ENCODE measurements at places on chromosomes 2 and 18.

GRCh38 chr2:207183506-207183905, 17.8 kb upstream of the KLF7 start:
- no peak for ATAC-seq

DNA sequence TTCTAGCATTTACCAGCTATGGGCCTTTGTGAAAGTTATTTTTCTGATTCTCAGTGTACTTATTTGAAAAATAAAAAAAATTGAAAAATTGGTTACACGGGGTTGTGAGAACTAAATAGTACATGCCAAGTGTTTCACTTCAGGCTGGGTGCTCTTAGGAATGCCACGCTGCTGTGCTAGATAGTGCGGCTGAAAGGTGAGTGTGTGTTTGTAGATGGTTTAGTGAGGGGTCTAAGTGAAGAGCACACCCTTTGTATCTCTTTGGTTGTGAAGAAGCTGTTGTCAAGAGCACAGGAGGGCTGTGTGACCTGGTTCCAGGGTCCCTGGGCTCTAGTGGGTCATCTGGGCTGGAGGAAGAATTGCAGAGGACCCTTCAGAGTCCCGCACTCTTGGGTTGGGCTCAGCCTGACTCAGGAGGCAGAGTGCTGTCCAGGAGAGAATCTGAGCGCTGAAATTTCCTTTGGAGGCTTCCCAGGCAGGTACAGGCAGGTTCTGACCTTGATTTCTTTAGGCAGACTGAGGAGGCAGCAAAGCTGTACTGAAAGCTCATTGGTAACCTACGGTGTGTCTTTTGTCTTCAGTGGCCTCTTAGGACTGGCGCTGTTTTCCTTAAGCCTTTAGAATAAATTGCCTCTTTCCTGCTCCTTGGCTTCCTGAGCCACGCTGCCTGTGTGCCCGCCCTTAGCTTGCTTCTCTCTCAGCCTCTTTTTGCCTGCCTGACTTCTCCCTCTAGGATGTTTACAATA, 44.4 kb downstream of the MAP4K4 start:
- peak; percentile 31 for ATAC-seq

GRCh38 chr2:119549241-119549640, 5.0 kb downstream of the CFAP221 start:
- peak; percentile 76 for ATAC-seq

GRCh38 chr18:43160509-43160908, 45.0 kb upstream of the RIT2 start:
- no peak for ATAC-seq

GRCh38 chr2:118251427-118251826, 163.2 kb downstream of the INSIG2 start:
- no peak for ATAC-seq

- peak; percentile 71 for ATAC-seq
Observed at GRCh38 chr2:240916571-240917008, 10.5 kb downstream of the CROCC2 start.

DNA sequence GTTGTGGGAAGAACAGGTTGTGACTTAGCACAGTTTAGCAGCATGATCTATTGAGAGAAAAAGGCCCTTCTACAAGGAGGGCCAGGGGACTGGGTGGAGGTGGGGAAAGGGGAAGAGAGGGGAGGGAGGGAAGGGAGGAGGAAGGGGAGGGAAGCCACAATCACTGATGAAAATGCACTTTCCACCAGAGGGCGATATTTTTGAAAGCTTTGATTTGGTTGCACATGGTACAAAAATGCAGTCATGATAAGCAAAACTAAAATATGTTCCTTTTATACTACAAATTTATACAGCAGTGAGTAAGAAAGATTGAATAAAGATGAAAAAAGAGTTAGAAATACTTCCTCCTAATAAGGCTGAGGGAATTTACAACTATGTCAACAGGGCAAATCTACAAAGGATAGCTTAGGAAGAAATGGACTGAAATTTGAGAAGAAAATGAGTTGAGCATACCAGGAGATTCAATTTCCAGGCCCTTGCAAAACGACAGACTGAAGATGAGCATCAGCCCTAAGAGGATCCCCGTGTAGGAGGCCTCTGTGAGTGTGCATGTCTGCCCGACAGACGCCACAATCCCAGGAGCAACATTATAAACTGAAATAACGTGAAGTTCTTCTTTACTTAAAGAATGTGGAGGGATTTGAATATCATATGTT, 17.2 kb downstream of the SH3YL1 start:
- peak; percentile 85 for ATAC-seq

DNA sequence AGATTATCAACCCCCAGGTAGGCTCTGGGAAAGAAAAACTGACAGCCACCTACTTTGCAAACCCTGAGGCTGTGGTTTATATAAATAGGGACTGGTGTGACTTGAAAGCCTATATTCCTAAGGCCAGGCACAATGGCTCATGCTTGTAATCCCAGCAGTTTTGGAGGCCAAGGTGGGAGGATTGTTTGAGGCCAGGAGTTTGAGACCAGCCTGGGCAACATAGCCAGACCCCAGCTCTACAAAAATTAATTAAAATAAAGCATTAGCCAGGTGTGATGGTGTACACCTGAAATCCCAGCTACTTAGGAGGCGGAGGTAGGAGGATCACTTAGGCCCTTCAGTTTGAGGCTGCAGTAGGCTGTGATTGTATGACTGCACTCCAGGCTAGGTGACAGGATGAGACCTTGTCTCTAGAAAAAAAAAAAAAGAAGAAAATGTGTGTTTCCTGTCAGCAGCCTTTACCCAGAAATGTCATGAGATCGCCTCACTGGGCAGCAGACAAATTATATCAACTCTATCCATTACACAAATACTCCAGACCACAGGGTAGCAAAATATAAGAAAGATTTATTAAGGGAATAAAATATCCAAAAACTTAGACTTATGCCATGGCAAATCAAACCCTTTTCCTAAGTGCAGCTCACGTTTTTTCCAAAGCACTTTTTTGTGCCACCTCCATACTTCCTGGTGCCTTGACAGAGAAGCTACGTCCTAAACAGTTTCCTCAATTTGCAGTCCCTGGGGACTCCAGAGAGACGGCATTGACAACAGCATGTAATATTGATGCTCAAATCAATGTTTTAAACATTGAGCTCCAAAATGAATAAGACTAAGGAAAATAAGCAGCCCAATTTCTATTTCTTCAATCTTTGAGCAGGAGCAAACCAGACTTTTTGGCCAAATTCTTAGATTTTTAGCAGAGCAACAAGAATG, 190.8 kb upstream of the NDUFV2 start:
- ATAC-seq = no peak

DNA sequence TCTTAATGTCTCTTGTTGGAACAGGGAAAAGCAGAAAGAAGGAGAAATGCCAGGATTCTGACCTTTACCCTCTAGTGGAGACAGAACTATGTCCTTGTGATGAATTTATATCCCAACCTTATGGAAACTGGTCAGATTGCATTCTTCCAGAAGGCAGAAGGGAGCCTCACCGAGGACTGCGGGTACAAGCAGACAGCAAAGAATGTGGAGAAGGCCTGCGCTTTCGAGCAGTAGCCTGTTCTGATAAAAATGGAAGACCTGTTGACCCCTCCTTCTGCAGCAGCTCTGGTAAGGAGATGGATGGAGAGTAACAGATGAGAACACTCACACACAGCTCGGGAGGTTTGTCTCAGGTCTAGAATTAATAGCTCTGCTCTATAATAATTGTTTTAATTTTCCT, 552.7 kb upstream of the HNMT start:
- ATAC-seq = no peak

- ATAC-seq = peak; percentile 74
Observed at GRCh38 chr2:225889452-225889851, 489.9 kb downstream of the NYAP2 start.

- no peak for ATAC-seq
Observed at GRCh38 chr2:55530539-55531081, 11.1 kb downstream of the CFAP36 start.

DNA sequence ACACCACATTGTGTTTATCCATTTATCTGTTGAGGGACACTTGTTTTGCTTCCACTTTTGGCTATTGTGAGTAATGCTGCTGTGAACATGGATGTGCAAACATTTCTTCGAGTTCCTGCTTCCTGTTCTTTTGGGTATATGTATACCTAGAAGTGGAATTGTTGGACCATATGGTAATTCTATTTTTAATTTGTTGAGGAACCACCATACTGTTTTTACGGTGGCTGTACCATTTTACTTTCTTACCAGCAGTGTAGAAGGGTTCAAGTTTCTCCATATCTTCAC, 23.1 kb downstream of the ANXA4 start:
- ATAC-seq = no peak

GRCh38 chr2:216348756-216349308, 23.5 kb downstream of the MARCHF4 start:
- peak; percentile 24 for ATAC-seq

DNA sequence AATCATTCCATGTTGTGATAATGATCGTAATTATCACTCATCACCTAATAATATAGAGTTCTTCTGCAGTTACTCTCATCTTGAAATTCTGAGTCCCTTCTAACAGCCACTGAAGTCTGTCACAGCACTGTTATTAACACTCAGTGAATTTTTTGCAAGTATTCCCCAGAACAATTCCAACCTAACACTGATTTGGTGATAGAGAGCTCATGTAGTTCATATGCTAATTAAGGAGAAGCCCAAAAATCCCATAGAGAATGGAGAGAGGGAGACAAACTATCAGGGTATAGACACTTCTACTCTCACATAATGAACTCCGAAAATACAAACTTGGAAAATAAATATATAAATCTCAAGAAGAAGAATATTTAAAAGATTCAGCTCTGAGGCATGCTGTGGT, 1253.4 kb upstream of the NXPH2 start:
- ATAC-seq = no peak

DNA sequence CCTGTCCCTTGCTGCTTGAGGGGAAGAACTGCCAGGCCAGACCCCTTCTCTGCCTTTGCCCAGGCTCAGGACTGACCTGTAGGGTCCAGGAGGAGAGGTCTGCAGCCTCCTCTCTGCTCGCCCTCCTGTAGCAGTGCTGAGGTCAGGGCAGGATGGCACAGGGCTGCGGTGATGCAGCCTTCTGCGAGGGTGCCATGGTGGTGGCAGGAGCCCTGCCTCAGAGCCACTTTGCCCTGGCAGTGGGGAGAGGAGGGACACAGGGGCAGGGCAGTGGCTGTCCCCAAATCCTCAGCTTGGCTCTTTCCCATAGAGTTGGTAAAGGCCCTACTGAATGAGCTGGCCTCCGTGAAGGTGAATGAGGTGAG, 884 bp downstream of the PROM2 start:
- no peak for ATAC-seq

GRCh38 chr2:99657691-99658258, 168.0 kb upstream of the REV1 start:
- no peak for ATAC-seq
